ENCODE measurements at places on chromosomes 16 and 17.

DNA sequence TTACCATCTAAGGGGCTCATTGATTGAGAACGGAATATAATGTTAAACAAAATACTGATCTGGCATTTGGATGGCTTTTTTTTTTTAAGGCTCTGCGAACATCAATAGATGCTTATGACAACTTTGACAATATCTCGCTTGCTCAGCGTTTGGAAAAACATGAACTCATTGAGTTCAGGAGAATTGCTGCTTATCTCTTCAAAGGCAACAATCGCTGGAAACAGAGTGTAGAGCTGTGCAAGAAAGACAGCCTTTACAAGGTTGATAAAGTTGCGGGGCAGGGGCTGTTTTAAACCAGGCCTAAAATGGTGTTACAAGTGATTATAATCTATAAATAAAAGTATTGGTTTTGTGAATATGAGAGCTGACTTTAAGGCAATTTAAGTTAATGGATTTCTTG is 22.3 kb downstream of the PTRH2 start:
- no peak for DNase-seq

DNA sequence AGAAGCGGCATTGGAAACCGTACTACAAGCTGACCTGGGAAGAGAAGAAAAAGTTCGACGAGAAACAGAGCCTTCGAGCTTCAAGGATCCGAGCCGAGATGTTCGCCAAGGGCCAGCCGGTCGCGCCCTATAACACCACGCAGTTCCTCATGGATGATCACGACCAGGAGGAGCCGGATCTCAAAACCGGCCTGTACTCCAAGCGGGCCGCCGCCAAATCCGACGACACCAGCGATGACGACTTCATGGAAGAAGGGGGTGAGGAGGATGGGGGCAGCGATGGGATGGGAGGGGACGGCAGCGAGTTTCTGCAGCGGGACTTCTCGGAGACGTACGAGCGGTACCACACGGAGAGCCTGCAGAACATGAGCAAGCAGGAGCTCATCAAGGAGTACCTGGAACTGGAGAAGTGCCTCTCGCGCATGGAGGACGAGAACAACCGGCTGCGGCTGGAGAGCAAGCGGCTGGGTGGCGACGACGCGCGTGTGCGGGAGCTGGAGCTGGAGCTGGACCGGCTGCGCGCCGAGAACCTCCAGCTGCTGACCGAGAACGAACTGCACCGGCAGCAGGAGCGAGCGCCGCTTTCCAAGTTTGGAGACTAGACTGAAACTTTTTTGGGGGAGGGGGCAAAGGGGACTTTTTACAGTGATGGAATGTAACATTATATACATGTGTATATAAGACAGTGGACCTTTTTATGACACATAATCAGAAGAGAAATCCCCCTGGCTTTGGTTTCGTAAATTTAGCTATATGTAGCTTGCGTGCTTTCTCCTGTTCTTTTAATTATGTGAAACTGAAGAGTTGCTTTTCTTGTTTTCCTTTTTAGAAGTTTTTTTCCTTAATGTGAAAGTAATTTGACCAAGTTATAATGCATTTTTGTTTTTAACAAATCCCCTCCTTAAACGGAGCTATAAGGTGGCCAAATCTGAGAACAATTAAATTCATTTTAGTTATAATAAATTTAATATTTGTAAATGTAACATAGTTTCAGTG is 1.7 kb downstream of the HEXIM1 start:
- DNase-seq = no peak

DNA sequence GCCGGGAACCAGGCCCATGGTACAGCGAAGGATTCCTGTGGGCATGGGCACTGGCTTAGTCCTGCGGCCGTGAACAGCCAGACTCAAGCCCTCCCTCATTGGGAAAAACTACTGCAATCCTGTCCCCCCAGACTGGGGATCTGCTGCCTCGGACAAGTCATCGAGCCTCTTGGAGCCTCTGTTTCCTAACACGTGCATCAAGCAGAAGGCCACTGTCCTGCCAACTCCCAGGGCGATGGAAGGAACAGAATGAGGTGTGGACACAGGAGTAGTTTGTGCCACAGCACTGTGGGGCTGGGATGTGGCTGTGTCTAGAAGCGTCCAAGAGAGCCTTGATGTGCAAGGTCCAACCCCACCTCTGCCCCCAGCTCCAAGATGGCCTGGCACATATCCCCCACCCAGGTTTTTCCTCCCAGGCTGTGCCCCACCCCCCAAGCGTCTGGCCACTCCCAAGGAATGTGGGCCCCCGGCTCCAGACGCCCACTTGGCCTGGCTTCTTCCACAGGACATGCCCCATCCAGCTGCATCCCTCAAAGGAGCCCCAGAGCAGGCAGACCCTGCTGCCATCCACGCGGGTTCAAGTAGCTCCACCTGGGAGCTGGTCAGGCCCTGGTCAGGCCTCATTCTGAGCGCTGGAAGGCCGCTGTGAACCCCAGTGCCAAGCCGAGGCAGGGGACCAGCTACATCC is 3.4 kb downstream of the CAMKK1 start:
- no peak for DNase-seq

- no peak for DNase-seq
Measured at GRCh38 chr16:27786221-27786922, 236.4 kb downstream of the KATNIP start.

DNA sequence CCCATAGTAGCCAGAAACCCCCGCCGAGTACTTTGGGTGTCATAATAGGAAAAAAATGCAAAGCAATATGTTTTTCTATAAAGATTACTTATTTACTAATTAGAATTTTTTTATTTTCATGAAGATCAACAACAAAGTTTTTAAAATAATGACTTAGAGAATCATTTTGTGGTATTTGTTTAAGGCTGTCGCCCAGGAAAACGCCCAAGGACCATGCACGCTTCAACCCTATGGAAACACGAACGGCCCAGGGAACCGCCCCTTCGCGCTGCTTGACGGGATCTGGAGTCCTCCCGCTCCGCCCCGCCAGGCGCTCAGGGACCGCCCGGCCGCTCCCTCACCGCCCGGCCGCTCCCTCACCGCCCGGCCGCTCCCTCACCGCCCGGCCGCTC is 408 bp upstream of the KPNA2 start:
- no peak for DNase-seq

GRCh38 chr16:17083628-17084027 is 387.1 kb downstream of the XYLT1 start:
- no peak for DNase-seq

GRCh38 chr17:35578929-35579432 is 610 bp upstream of the PEX12 start:
- DNase-seq = no peak

- no peak for DNase-seq
Measured at GRCh38 chr16:50407351-50407750, 38.6 kb upstream of the BRD7 start.

DNA sequence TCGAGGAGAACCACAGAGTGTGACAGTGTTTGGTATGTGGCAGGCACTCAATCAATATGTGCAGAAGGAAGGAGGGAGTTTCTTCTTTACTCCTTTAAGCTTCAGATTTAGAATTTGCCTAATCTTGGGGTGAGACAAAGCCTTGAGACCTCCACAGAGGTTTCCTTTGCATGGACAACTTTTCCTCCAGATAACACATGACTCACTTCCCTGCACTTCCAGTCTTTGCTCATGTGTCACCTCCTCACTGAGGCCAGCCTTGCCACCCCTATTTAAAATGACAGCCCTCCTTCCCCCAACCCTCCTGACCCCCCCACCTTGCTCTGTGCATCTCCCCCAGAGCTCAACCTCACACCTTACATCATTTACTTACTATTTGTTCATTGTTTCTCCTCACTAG is 17.4 kb upstream of the NOS2 start:
- DNase-seq = no peak
